ENCODE measurements at places on chromosomes 5 and 9. TPM values are rescaled to one million over a fixed set of nuclear protein-coding genes. Genes with fewer than 3 reads are reported as not detected.
A peak's percentile ranks its signal among the peaks of the same experiment; 100 is the strongest.

DNA sequence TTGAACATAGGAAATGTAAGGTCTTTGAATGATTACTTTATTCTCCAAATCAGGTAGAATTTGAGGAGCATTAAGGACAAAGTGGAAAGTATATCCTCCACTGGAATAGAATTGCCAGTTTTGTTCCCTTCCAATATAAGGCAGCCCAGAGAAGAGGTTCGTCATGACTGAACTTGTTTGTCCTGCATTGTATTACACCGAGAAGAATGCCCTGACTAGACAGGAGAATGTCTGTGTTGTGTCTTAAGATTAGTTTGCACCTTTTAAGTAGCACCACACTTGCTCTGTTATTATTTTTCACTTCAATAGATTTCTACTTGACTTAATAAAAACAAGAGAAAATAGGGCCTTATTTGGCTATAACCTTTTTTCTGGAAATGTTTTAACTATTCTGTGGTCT lies 586.2 kb upstream of the PTGER4 start:
- no peak for DNase-seq

Gene PFN3
- not detected for total RNA-seq

GRCh38 chr5:155480731-155481131 lies 467.2 kb downstream of the KIF4B start:
- DNase-seq: peak; percentile 55

GRCh38 chr9:93306579-93307091 lies 122.7 kb downstream of the WNK2 start:
- DNase-seq: peak; percentile 47

GRCh38 chr5:154697371-154697770 lies 57.8 kb upstream of the LARP1 start:
- DNase-seq: no peak

GRCh38 chr5:96909003-96909402 lies 26.9 kb upstream of the LNPEP start:
- no peak for DNase-seq

DNA sequence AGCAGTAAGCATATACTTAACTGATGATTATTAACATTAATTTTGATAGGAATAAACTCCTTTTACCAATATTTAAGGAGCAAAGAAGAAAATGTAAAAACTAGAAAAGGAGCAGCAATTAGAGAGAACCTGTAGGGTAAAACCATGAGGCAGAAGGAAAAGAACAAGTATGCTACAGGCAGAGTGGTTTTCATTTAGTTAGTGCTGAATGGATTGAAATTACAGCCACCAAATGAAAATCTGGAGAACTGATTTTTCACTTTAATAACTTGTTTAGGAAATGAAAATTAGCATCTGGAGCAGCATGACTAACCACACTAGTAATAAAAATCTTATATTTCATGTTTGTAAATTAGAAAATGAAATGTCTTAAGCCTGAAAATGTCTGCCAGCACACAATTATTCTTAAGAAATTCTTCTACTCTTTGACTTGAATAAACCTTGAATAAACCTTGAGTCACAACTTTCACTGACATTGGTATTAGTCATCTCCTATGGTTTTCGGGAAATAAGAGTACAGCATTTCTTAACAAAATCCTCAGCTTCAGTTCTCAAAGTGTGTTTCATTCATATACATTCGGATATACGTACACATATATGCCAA lies 1504.9 kb upstream of the C9orf72 start:
- DNase-seq: no peak

Gene VLDLR
- 38.7 TPM for total RNA-seq
